ENCODE measurements at places on chromosomes 7 and 10.
A peak's percentile ranks its signal among the peaks of the same experiment; 100 is the strongest.

DNA sequence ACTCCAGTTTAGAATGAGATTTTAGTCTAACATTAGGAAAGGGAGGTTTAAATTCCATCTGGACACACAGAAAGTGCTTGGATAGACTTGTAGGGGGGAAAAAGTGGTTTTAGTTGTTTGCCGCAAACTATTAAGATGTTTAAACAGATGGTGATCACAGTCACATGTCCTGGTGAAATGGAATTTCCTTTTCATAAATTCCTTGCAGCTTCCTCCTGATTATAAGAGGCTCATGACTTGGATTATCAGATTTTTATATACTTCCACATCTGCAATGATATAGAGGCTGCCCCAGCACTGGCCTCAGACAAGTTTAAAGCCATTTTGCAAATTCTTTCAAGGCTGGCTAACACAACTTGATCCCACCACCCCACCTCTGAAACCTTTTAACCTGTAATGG is 106.4 kb upstream of the ARMC3 start:
- DNase-seq, result no peak

DNA sequence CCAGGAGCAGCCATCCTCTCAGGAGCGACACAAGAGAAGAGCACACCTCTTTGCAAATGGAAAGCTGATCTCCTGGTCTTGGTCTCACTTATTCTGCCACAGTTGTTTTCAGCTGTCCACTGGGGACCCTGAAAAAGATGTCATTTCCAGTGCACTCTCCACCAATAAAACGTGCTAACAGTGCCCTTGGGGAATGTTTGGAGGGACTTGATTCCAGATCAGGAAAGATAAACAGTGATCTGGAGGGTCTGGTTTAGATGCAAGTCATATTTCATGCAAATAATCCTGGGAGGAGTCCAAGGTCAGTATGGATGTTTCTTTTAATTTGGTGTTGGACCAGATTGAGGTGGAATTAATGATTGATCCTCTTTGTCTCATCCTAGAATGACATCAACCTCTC is 185.0 kb downstream of the CREB5 start:
- DNase-seq, result no peak

GRCh38 chr10:131082201-131082850 is 229.2 kb downstream of the TCERG1L start:
- no peak for DNase-seq

DNA sequence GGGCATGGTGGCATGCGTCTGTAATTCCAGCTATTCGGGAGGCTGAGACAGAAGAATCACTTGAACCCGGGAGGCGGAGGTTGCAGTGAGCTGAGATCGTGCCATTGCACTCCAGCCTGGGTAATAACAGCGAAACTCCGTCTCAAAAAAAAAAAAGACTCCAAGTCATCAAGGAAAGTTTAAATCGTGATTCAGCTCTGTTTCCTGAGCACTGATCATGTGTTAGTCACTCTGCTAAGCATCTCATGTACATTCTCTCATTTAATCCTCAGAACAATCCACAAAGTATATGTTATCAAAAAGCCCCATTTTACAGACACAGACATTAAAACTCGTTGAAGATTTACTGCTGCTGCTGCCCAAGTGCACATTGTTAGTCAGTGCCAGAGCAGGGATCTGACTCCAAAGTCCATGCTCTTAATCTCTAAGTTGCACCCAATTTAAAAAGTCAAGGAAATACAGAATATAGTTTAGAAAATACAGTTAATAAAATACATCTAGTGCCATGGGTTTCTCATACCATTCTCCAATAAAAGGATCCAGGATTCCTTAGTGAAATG is 6.2 kb downstream of the PIK3AP1 start:
- DNase-seq, result no peak

- peak; percentile 73 for DNase-seq
Measured at GRCh38 chr7:22782616-22783232, 39.9 kb downstream of the TOMM7 start.

- DNase-seq, result no peak
Measured at GRCh38 chr10:110034596-110034995, 26.8 kb downstream of the ADD3 start.

DNA sequence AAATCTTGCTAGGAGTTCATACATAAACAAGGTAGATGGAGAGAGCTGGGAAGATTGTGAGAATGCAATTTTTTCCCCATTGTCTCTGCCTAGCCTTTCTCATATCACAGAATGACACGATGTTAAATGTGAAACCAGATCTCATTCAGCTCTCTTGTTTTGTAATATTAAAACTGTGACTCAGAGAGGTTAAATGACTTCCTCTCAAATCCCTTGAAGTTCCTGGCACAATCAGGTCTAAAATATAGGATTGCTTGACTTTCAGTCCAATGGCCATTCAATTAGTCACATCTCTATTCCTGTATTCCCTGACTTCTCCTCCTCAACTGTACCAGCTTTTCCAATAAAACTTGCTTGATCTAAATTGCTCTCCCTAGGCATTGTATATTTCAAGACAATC is 3.1 kb downstream of the ANKRD22 start:
- DNase-seq, result no peak

DNA sequence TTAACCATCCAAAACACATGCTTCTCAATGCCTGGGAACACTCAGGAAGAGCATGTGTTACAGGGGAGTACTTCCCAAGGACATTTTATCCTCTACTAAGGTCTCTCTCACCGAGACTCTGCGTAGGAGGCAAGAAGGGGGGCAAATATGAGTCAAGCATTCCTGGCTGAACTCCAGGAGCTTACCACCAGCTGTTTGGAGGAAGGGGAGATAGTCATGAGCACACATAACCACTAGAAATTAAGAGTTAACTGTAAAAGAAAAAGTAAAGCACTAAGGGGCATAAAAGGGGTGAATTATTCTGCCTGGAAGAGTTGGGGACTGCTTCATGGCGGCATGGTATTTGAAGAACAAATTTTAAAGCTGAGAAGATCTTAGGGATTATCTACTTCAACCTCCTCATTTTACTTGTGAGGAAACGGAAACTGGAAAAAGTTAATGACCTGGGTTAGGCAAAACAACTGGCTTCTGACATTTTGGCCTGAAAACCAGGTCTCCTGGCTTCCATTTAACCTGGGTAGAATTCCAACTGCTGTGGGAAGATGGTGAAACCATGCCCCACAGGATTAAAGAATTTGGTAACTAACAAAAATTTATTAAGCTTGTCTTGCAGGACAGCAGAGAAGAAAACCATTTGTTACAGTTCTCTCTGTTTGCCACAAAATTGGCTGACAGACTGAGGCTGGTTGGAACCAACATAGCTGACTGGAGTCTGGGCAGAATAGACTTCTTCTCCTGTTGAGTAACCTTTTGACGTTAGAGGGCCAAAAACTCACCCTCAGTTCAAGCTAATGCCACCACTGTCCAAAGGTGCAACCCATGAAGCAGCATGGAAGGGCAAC is 85.5 kb downstream of the SLC25A13 start:
- DNase-seq, result no peak

- DNase-seq, result no peak
Measured at GRCh38 chr7:840001-840600, 7.8 kb downstream of the SUN1 start.

- no peak for DNase-seq
Measured at GRCh38 chr10:26448292-26448691, 10.2 kb downstream of the APBB1IP start.

DNA sequence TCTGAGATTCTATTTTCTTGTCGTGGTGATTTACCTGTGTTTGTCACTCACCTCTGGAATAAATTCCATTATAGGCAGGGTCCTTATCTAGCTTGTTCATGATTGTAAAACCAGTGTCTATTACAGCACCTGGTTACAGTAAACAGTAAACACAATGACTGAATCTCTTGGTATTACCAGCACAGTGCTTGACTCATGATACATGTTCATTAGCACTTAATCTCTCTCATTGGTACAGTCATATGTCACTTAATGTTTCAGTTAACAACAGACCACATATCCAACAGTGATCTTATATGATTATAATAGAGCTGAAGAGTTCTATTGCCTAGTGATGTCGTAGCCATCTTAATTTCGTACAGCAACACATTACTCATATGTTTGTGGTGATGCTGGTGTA is 1.6 kb upstream of the TASOR2 start:
- no peak for DNase-seq

DNA sequence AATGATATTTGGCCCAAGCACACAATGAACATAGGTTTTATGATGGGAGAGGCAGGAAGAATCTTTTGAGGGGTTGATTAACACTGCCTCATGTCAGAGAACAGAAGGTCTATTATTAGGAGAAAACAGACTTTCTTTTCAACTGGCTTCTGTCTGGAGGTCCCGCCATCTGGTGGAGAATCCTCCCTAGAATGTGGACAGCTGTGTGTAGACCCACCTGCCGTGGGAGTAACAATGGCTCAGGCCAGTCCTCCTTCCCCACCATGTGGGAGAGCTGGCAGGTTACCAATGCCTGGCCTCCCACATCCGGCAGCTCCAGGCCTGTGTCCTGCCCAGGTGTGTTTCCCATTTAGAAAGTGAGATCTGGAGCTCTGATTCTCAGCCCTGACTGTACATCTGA is 70.4 kb upstream of the AOAH start:
- no peak for DNase-seq

GRCh38 chr10:73956476-73957359 is 41.2 kb upstream of the VCL start:
- peak; percentile 38 for DNase-seq

DNA sequence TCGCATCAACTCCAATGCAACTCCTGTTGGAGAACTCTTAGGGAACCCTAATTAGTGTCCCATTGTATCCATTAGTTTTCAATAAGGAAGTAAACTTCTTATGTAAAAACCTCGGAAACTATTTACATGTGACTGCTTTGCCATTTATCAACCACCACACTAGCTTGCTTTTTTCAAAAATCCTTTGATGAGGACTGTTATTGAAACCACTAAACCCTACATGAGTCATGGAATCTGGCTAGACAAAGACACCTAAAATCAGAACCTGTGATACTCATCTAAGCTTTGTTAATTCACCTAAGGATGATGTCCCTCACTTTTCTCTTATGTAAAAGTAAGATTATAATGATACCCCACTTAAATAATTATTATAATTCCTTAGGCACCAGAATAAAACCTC is 414.1 kb upstream of the ETV1 start:
- no peak for DNase-seq

DNA sequence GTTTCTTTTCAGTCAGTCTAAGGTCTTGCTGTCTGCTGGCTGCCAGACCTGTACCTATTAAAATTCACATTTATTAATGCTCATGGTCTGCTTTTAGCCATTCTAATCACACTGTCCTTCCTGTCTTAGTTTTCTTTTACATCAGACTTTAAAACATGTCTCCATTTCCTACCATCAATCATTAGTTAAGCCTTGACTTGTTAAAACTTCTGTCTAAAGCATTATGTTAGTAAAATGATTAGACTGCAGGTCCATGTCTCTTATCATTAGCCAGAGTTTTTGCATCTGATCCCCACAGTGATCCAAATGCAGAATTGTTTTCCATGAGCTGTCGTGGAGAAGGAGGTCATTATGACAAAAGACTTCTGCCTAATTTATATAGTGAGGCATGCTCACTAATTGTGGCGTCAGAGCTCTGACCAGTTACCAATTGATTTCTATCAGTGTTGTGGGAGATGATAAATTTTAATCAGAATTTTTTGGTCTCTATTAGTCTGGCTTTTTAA is 226.5 kb downstream of the DKK1 start:
- DNase-seq, result no peak

- no peak for DNase-seq
Measured at GRCh38 chr7:30468791-30469190, 9.8 kb downstream of the NOD1 start.

- no peak for DNase-seq
Measured at GRCh38 chr7:116034411-116034810, 3.8 kb upstream of the TFEC start.

GRCh38 chr7:98175260-98175940 is 35.8 kb upstream of the BHLHA15 start:
- DNase-seq, result no peak

GRCh38 chr10:58054881-58055280 is 212.8 kb downstream of the IPMK start:
- no peak for DNase-seq

GRCh38 chr7:12687718-12688171 is 312 bp downstream of the ARL4A start:
- no peak for DNase-seq

DNA sequence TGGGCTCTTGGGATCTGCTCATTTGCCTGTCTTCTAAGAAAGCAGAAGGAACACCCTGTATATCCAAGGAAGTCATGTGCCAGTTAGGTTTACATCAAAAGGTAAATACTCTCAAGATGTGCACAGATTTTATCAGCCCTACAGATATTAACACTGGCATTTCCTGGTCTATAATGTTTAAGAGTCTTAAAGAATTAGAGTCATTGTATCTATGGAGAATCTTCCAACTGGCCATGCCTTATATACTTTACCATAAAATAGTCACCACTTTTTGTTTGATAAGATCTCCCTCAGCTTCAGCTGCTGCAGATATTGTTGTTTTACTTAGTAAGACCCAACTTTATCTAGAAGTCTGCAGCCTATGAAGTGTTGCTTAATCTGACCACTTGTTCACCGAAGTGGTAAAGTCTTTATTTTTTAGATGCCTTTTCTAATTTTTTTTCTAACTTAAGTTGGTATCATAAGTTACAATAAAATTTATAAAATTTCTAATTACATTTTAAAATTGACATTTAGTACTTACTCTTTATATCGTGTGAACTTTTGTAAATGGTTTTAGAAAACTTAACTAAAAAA is 58.5 kb downstream of the CPED1 start:
- DNase-seq, result no peak

GRCh38 chr7:1359051-1359400 is 100.2 kb downstream of the MICALL2 start:
- DNase-seq, result no peak

DNA sequence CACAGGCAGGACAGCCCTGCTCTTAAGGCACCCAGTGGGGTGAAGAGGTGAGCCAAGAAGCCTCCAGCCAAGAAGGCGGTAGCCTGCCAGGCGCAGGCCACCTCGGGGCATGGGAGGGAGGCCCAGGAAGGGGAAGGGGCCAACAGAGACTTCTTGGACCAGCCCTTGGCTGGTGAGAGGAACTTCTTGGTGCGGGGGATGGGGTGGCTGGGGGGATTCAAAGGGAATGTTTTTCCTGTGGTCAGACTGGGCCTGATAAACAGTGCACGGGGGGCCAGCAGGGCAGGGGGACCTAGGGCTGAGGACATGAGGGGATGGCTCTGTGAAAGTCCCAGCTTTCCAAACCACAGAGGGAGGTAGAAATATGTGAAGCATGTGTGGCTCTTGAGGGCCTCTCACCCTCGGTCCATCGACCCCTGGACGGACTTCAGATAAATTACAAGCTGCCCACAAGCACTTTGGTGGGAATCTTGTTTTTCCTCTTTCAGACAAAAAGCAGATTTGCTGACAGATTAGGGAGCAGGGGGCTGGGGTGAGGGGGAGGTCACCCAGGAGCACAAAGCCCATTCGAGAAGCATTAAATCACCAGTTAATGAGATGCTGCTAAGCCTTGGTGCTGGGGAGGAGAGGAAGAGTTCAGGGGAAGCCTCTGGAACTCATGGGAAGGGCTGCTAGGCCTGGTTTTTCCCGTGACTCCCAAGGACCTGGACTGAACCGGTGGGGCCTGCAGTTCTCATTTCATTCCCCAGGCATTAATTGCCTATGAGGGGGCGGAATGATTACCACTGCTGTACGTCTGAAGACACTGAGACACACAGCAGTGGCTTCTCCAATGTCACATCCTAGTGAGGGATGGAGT is 11.3 kb downstream of the CRYGN start:
- no peak for DNase-seq
